ENCODE measurements at places on chromosomes 13 and 19.

GRCh38 chr13:113052206-113052605, 53.4 kb upstream of the F7 start:
- no peak for DNase-seq

DNA sequence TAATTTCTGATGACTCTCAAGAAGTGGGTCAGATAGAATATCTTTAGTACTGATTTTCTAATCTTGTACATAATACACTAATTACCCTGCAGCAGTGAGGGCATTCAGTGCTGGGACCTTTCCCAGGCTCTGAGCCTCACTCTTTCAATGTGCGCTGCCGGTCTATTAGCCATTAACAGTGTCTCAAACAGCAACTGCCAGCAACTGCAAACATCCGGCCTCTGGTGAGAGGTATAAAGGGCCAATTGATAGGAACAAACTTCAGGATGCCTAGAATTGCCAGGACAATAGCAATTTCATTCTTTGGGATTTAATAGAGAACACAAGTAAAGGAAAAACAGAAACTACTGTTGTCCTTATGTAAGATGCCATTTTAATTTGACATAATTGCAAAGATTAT, 604.4 kb upstream of the SPRY2 start:
- no peak for DNase-seq

DNA sequence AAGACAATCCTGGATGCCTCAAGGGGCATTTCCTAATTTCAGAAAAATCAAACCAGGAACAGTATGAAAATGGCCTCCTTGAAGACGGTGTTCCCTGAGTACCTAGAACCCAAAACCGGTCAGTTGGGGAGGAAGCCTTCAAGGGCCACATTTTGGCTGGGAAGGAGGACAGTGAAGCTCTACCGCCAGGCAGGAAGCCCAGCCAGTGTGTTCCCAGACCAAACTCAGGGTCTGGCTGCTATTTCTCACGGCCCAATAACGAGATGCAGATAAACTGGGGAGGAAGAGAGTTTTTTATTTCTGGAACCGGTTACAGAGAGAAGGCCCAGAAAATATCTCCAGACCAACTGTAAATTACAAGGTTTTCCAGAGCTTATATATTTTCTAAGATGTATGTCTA, 24.3 kb upstream of the CEACAM21 start:
- DNase-seq: no peak

- DNase-seq: no peak
These were observed 14.0 kb downstream of the UHRF1 start for GRCh38 chr19:4923276-4923747.

DNA sequence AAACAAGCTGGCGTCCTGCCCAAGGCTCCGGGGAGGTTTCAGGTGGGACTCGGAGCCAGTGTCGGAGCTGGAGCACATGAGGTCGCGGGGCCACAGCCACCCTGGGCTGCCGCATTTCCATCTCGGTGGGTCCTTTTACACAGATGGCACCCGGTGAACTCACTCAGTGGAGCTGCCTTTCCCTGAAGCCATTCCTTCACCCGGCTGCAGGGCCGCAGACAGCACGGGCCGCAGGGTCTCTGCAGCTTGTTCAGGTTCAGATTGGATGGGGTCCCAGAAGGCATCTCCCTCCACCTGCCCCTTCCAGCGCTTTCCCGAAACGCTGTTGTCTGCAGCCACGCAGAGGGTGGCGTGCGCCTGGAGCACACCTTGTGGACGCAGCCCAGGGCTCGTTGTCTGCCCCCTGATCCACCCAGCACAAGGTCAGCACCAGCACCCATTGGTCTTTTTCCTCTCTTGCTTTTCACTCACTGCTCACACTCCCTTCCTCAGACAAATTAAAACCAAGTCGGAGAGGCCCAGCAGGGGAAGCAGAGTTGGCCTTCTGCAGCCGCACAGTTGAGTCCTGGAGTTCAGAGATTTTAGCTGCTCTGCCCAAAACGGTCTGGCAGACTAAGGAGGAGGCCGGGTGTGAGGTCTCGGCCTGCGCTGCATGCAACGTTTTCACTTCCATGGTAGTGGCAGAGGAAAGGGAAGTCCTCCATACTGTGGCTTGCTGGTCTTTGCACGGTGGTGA, 18.1 kb downstream of the MCF2L start:
- DNase-seq: no peak

DNA sequence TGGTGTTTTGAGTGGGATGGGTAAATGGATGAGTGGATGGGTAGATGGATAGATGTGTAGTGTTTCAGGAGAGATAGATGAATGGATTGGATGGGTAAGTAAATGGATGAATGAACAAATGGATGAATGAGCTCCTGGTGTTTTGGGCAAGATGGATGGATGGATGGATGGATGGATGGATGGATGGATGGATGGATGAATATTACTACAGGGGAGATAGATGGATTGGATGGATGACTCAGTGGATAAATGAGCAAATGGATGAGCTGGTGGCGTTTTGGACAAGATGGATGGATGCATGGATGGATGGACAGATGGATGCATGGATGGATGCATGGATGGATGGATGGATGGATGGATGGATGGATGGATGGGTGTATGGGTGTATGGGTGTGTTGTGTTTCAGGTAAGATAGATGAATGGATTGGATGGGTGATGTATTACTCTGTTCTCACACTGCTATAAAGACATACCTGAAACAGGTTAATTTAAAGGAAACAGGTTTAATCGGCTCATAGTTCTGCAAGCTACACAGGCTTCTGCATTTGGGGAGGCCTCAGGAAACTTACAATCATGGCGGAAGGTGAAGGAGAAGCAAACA, 12.3 kb downstream of the ZSWIM4 start:
- DNase-seq: no peak

DNA sequence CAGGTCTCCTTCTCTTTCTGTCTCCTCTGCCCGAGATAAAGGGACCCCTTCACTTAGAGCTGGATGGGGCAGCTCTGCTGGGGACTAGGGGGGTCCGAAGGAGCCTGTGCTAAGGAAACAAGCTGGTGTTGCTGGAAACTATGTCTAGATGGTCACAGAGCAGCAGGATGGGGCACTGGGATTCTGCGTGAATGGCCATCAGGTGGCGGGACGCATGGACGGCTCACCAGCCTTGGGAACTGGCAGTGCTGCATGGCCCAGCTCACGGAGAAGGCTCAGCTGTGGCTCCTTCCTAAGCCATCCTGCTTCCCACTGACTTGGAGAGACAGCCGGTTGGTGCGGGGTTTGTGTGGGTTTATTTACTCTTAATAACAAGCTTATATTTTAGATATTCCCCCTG, 411.8 kb downstream of the ZNF536 start:
- DNase-seq: no peak

DNA sequence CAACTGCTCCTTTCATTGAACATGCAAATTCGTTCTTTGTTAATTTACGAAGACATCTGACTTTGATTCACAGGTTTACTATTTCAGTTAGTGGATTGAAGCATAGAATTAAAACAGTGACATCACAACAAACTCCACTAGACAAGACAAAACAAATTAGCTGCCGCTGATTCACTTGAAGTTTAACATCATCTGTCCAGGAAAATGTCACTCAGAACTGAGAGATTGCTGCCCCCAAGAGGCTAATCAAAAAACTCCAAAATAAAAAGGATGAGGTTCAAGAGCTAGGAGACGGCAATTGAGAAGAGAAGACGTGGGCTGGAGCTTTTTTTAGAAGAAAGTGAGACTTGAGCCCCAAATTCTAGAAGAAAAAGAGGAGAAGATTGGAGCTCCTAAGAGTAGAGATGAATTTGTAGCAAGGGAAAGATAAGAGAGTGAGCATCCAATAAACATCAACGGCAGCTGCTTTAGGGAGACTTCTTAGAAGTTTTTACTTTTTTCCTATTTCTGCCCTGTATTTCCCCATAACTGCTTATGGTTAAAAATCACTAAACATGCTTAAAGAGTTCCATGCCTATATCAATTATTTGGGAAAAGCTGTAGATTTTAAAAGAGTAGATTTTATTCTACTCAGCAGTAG, 40.8 kb upstream of the TPP2 start:
- DNase-seq: no peak

GRCh38 chr13:91381371-91381770, 17.1 kb upstream of the GPC5 start:
- no peak for DNase-seq

- DNase-seq: no peak
These were observed 615 bp upstream of the ZNF135 start for GRCh38 chr19:58058467-58058866.

- DNase-seq: no peak
These were observed 12.1 kb downstream of the MIR17HG start for GRCh38 chr13:91359631-91360030.

GRCh38 chr19:23776507-23777205, 18.0 kb upstream of the ZNF681 start:
- no peak for DNase-seq

DNA sequence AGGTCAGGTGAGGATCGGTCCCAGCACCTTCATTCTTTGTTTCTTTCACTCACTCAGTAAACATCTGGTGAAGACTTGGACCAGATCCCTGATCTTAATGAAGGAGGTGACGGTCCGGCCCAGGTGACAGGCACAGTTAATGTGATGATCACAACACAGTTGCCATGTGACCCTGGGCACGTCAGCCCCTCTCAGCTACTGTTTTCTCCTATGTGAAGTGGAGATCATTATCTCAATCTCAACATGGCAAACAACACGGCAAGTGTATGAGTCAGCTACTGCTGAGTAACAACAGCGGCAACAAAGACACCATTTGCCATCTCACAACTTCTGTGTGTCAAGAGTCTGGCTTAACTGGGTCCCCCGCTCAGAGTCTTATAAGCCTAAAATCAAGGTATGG, 74.6 kb downstream of the GNG7 start:
- DNase-seq: no peak

DNA sequence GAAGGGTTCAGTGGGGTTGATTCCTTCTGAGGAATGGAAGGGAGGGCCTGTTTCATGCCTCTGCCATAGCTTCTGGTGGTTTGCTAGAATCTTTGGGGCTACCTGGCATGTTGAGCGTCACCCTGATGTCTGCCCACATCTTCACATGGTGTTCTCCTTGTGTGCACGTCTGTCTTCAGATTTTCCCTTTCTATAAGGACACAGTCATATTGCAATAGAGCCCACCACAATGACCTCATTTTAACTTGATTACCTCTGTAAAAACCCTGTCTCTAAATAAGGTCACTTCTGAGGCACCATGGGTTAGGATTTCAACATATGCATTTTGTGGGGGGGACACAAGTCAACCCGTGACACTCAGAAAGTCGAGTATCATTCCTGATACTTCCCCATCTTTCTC, 257.9 kb downstream of the COG6 start:
- no peak for DNase-seq

DNA sequence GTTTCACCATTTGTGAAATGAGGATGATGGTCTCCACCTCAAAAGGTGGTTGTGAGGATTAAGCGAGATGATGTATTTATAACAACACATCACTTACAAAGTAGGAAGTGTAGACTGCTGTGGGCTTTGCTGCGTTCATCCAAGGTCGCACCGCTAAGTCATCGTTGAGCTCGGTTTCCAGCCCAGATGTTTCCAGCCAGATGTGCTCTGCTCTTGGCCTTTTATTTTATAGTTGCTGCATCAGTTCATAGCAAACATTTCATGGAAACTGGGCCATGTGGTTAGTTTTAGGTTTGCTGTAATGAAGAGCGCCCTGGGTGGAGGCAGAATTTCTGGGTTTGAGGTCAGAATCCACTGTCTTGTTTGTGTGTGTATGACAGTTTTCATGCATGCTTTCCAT, 76.5 kb upstream of the RNF113B start:
- no peak for DNase-seq

DNA sequence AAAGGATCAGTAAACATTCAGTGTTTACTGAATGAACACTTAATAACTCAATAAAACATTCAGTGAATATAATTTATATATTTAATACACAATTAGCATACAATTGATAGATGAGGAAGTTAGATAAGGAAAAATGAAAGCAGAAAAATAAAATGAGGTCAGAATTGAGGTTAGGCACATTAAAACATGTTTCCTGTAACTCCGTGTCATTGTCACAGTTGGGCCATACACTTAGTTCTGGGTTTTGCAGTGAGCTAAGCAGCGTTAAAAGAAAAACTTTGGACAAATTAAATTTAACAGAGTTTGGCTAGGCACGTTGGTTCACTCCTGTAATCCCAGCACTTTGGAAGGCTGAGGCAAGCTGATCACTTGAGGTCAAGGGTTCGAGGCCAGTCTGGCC, 71.4 kb downstream of the MIPEP start:
- no peak for DNase-seq

GRCh38 chr19:36128392-36128736, 11.5 kb upstream of the CAPNS1 start:
- no peak for DNase-seq

GRCh38 chr19:35618857-35619256, 6.3 kb downstream of the HAUS5 start:
- no peak for DNase-seq

DNA sequence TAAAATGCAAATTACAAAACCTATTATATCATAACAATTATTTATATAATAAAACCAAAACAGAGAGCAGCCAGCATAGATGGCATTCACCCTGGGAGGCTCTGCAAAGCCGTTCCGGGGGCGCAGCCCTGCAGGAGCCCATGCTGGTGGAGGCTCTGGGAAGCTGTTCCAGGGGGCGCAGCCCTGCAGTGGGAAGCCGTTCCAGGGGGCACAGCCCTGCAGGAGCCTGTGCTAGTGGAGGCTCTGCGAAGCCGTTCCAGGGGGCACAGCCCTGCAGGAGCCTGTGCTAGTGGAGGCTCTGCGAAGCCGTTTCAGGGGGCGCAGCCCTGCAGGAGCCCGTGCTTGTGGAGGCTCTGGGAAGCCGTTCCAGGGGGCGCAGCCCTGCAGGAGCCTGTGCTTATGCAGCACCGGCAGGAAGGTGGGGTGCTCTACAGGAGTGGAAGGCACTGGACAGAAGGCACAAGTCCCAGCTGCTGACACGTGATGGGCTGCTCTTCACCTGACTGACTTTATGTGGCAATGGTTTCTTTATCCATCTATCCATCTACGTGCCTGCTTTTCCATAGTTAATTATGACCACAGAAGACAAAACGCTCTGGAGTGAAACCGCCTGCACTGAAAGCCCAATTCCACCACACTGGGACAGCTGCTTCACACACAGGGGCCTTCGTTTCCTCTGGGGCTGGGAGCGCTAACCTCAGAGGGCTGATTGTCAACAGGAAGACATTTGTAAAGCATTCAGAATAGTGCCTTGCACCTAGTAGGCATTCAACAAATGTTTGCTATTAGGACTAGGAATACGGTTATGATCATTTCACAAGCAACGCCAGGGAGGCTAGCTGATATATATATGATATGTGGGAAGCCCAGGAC, 23.7 kb downstream of the PCID2 start:
- no peak for DNase-seq

DNA sequence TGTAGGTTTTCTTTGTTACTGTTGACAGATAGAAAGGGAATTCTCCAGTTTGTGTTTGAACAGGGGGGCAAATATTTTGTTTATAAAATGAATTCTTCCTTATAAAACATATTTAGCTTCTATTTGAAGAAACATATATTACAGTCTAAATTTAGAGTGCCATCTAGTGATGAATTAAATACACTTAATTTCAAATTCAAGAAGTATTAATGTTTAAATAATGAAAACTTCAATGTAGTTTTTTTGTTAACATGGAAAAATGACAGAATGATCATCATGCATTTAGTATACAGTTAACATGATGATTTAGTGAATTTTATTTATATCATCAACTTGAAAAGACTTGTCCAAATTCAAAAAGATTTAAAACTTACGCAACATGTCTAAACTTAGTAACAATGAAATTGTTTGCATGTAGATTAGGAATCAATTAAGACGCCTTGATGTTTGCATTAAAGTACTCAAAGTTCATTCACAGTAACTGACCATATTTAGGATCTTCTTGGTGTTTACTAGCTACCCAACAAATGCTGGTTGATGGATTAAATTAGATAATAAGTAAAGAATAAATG, 765.9 kb upstream of the SLITRK1 start:
- DNase-seq: no peak

GRCh38 chr13:86946734-86947133, 724.4 kb upstream of the SLITRK5 start:
- no peak for DNase-seq
